ENCODE measurements at places on chromosomes 1 and 21. TPM values are rescaled to one million over a fixed set of nuclear protein-coding genes. Genes with fewer than 3 reads are reported as not detected.

TRIM17 gene
- total RNA-seq: 0.12 TPM

CD1D gene
- under 0.01 TPM for total RNA-seq

ADAM30 gene
- not detected for total RNA-seq

MAEL gene
- total RNA-seq: not detected

PADI2 gene
- under 0.01 TPM for total RNA-seq

NBPF12 gene
- total RNA-seq: 7.4 TPM

TMEM240 gene
- total RNA-seq: 2.0 TPM

PLA2G2F gene
- total RNA-seq: not detected

FCRL6 gene
- total RNA-seq: not detected

KCNJ9 gene
- total RNA-seq: 0.06 TPM

LCE1F gene
- total RNA-seq: not detected

L1TD1 gene
- total RNA-seq: not detected

RCSD1 gene
- total RNA-seq: 0.26 TPM

KRTAP25-1 gene
- total RNA-seq: not detected

FAM163A gene
- total RNA-seq: not detected

SPRR2E gene
- total RNA-seq: not detected

OR10X1 gene
- not detected for total RNA-seq

UTS2 gene
- total RNA-seq: not detected

FLVCR1 gene
- 4.0 TPM for total RNA-seq

All from aortic smooth muscle cell (primary cell).